ENCODE measurements at places on chromosomes 5 and 9.

GRCh38 chr5:96733771-96734500 is 71.8 kb downstream of the CAST start:
- peak; percentile 93 for DNase-seq

DNA sequence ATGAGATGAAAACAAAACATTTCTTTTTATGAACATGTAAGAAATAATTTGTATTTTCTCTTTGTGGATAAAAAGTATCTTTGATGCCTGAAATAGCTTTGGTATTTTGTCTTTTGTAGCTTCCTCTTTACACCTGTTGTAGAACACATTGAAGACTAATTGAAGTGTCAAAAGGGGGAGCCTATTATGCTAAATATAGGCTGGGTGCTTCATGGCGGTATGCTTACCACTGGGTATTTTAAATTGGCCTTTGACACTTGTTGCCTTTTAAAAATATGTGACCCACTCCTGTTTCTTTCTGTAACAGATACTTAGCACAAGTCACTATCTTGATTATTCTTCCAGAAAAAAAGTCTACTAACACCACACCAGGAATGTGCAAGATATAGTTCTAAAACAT is 226.4 kb downstream of the KIAA0825 start:
- no peak for DNase-seq

DNA sequence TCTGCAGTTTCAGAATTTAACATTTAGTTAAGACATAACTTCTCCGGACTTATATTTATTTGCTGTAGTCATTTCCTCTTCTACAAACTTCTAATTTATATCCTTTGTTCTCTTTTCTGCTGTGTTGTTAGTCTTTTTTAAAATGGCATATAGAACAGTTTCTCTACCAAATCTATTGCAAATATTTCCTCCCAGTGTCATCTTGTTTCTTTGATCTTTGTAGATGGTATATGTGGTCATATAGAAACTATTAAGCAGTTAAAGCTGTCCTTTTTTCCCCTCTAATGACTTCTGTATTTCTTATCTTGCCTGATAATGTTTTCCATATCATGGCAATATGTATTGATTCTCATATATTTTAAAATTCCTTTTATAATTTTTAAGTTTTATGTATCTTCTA is 264.5 kb downstream of the MCTP1 start:
- no peak for DNase-seq

- peak; percentile 54 for DNase-seq
These were observed 46.5 kb downstream of the PPARGC1B start for GRCh38 chr5:149776361-149777305.

DNA sequence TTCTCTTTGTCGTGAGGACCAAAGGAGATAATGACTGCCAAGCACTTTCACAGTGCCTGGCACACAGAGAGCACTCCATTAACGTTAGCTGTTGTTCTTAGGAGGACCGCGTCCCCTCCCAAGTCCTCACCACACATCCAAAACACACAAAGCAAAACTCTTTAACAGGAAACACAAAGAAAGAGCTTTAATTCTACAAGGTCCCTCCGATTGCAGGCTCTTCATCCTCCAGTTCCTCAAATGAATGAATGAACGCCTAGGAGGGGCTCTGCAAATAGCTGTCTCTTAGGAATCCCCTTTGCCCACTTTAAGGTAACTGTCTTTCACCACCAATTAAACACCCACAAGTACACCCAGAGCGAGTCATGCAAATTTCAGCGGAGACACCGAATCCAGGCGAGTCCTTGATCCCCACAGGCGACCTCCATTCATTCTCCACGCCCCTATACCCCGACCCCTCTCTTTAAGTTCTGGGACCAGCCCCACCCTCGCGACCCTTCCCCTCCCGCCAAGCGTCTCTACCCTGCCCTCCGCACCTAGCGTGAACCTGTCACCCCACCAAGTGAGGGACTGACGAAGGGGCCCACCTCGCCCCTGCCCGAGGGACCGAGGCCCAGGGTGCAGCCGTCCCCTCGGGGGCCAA is 644 bp downstream of the TSC1 start:
- no peak for DNase-seq

- no peak for DNase-seq
These were observed 4.1 kb downstream of the KLF9 start for GRCh38 chr9:70410368-70410767.

DNA sequence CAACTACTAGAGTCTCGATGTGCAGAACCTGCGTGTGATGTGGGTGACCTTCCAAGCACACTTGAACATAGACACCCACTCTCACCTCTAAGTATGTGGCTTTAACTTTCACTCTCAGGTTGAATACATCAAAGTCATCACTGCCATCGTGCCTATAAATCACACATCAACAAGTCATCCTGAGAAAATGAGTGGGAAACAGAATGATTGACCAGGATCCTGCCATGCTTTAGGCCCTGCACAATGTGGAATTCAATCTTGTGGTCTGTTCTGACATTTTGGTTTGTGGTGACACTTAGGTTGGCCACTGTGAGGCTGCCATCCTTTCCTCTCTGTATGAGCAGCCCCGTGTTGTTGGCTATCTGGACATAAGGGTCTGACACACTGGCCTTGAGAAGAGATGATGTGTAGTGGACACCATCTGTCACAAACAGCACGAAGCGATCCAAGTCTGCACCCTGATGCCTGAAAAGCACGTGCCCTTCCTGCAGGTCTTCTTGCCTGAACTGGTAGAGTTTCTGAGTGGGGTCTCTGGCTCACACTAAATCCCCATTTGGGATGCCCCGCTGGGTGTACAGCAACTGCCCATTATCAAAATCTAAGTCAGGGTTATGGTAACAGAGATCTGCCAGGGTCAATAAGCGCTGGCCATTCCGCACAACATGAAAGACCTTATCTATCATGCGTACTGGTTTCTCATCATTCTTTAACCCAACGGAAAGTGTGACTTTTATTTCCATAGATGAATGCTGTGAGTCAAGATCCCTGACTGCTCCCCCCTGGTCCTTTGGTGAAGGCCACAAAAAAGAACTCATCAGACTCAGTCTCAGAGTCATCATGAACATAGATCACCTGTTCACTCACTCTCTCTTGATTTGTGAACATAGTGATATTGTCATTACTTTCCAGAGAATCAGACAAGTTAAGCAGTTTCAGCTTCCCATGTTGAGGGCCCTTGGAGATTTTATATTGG is 116.6 kb downstream of the ESM1 start:
- no peak for DNase-seq

DNA sequence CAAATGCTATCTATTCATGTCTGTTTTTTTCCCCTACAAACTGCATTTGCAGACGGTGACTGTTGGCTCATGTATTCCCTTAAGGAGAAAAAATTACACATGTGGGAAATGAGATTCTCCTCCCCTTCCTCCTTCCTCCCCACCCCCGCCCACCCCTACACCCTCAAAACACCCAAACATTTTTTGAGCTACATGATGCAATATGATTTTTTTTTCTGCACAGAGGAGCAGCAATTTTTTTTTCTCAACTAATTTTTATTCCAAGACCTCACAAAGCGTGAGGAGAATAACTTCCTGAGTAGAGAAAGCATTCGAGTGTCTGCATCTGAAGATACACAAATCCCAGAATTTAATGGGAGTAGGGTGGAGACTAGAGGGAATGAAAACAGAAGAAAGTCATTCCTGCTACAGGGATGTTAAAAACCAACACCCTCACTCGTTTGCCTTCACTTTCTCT is 118.1 kb downstream of the PRDM6 start:
- no peak for DNase-seq

DNA sequence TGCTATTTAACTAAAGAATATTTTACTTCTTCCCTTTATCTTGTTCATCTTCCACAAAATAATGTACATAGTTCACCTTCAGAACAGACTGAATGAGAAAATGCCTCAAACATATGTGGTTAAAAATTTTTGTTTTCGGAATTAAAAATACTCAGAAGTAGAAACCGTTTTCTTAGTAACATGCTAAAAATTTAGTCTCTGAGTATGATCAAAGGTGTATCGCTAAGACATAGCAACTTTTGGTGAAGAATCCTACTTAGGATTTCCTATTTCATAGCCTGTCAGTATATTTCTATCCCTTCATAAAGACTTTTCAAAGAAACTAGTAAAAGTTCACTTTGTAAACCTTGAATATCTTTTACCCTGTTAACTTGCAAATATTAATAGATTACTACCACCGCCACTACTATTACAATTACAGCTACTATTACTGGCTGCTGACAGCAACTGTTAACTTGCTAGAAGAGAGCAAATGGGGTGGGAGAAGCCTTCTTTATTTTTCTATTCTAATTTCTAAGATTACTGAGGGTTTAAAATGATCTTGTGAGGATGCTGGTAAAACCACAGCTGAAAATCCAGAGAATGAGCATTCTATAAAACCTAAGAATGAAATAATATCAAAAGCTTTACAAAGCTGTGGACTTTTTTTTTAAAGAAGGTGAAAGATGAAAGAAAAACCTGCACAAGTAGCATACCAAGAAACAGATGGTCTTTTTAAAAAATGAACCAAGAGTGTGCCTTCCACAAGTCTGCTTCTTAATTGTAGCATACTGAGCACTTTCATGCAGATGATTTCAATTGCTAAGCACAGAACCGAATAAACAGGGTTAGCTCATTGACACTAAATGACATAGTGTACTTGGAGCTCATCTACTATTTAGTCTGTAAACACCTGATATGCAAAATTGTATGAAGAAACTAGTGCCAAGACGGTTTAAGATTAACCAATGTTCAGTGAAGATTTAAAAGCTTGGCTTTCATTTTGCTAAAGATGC is 246.3 kb upstream of the EFNA5 start:
- DNase-seq: no peak

- DNase-seq: no peak
These were observed 581.4 kb upstream of the PTGER4 start for GRCh38 chr5:40098313-40098712.

- DNase-seq: no peak
These were observed 39.2 kb downstream of the YIPF5 start for GRCh38 chr5:144131261-144131660.

- DNase-seq: no peak
These were observed 108.7 kb downstream of the RGS3 start for GRCh38 chr9:113572076-113572861.

GRCh38 chr5:122295138-122295537 is 16.9 kb upstream of the SNCAIP start:
- peak; percentile 32 for DNase-seq

DNA sequence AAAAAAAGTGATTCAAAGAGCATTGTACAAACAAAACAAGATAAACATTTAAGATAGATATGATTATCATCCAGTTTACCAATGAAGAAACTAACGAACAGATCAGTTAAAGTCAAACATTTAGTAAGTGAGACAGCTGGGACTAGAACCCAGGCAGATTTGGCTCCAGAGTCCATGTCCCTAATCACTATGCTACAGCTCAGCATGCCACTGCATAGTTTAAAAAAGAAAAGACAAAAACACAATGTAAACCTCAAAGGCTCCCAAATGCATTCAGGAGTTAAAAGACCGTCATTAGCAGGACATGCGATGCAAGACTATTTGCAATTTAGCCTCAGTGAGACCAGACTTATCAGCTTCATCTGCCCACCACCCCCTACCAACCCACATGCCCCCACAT is 36.8 kb downstream of the DENND1A start:
- no peak for DNase-seq

- no peak for DNase-seq
These were observed 460.7 kb downstream of the ICE1 start for GRCh38 chr5:5883146-5883545.

GRCh38 chr9:137550231-137550621 is at the start of gene PNPLA7:
Gene PNPLA7, minus strand, starts transcription at chr9:137550402. Its CDS starts 205 bp downstream, at chr9:137550197.
- peak; percentile 71 for DNase-seq

GRCh38 chr5:32432633-32433032 is 11.9 kb downstream of the ZFR start:
- DNase-seq: no peak

GRCh38 chr5:54700986-54701578 is 183.5 kb downstream of the SNX18 start:
- DNase-seq: peak; percentile 95

DNA sequence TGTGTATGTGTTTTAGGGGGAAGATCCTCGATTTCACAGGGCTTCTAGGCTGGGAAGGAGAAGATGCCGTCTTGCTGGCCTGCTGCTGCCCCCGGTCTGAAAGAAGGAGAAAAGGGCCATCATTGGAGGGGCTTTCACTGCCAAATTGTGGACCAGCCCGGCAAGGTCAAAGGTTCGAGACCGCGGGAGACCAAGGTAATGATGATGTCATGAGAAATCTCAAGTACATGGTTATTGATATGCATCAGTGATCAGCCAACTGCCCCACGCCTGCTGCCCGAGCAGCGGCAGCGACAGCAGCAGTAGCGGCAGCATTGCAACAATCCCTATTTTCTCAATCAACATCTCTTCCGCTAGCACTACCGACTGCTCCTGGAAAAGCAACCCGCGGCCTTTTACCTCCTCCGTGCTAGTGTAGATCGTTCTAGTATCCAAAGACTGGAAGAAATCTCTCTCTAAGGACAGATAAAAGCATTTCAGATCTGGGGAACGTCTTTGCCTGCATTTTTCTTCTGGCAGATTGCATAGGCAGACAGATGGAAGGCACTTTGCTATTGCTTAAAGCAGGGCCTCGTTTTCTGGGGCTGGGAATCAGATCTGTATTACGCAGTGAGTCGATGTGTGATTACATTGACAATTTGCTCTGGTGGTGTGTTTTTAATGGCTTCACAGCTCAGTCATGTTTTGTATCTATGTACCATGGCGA is 215.3 kb downstream of the MEF2C start:
- no peak for DNase-seq

- no peak for DNase-seq
These were observed 21.6 kb upstream of the GRPEL2 start for GRCh38 chr5:149323621-149324205.

DNA sequence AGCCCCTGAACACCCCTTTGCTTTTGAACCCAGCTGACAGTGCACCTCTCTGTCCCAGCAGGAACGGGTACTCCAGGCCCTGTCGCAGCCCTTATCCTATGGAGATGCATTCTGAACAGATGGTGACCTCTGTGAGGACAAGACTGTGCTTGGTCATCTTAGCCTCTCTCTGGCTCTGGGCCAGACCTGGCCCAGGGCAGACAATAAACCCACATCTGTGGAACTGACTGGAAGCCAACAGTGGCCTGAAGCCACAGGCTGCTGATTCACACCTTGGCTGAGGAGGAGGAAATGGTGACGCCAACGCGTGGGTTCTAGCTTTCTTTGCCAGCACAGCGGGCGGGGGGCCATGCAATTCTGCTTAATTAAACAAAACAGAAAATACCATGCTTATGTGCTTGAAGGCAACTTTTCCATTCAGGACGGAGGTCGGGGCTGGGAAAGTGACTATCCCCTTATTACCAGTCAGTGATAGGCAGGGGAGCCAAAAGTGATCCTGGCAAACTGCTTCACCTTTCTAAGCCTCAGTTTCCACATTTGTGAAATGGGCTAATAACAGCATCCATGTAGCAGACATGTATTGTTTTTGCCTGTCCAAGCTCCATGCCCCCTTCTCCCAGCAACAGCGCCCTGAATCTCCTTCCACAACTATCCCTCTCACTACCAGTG is 10.8 kb downstream of the SH3PXD2B start:
- DNase-seq: no peak
